ENCODE measurements at places on chromosomes 11 and 22.

DNA sequence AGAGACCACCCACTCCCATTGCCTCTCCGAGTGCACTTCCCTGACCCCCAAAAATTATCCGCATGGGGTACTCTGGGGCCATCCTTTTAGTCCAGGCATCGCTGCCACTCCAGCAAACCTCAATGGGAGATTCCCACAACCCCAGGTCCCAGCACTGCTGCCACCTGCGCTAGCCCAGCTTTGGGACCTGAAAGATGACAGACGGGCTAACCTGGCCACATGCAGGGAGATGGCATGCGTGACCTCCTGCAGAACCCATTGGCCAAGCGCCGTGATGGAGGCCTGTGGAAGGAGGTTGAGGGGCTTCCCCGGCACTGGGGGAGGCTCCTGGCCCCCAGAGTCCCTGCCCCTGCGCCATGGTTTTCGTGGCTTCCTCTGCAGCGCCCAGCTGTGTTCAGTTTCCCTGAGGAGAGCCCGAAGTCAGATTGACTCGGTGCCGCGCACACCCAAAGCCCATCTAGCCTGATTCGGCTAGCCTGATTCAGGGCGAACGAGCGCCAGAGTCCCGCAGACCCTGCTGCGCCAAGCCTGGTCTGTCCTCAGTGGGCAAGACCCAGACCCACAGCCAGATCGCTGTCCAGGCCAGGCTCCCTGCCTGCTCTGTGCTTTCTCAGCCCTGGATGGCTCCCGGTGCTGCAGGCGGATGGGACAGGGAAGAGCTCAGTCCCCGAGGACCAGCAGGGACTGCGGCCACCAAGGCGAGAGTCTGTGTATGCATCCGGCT lies 751 bp upstream of the WNT7B start:
- no peak for DNase-seq

GRCh38 chr22:49954991-49955580 lies 5.5 kb upstream of the PIM3 start:
- no peak for DNase-seq

DNA sequence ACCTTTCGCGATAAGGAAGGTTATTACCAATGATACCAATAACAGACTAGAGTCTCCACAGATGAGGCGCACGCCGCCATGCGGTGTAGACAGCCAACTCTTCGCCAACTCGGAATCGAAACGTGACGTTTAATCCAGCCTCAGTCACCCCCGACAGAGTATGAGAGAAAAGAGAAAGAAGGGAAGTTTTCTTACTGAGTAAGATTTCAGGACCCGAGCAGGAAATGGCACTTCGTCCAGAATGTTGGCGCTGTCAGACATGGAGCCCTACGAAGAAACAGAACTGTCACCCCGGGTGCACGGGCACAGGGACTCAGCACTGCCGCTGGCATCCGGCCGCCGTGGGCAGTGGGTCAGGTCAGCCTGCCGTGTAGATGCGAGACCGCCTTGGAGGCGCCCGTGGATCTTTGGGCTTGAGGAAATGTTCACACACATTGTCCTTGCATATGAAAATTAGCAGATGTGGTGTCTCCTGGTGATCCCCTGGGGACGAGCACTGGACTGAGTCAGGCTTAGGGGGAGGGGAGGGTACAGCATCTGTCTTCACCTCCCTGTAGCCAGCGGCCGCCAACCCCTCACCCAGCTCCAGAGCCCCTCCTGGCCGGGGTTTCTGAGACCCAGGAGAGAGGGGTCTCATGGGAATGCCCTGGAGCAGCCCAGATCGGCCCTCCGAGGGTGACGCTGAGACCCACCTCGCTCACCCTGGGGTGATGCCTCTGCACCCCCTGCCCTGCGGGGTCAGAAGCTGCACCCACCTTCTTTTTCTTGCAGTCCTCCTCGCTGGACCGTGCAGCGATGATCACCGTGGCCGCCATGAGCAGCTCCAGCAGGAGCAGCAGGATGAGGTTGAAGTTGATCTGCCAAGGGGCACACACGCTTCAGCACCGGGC lies 8.3 kb downstream of the MLC1 start:
- DNase-seq, result no peak

- no peak for DNase-seq
Measured at GRCh38 chr11:115874843-115875242, 370.6 kb upstream of the CADM1 start.

DNA sequence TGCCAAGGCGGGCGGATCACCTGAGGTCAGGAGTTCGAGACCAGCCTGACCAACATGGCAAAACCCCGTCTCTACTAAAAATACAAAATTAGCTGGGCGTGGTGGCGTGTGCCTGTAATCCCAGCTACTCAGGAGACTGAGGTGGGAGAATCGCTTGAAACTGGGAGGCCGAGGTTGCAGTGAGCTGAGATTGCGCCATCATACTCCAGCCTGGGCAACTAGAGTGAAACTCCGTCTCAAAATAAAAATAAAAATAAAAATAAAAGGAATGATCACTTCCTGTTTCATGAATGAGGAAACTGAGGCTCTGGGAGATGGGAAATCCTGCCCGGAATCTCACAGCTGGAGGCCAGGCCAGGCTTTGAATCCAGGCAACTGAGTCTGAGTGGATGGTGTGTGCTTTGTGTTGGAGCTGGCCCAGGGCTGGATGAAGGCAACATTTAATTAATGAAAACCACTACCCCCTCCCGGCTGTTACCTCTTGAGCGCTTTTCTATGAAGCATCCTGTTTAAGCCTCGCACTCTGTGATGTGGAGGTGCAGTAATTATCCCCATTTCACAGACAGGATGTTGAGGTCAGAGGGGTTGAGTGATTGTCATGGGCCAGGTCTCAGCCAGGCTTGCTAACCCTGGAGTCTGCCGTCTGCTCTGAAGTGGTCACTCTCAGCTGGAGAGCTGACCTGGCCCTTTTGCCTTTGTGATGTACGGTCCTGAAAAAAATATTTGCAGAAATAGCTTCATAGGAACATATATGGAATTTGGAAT lies 27.8 kb downstream of the LRP5 start:
- DNase-seq, result no peak

DNA sequence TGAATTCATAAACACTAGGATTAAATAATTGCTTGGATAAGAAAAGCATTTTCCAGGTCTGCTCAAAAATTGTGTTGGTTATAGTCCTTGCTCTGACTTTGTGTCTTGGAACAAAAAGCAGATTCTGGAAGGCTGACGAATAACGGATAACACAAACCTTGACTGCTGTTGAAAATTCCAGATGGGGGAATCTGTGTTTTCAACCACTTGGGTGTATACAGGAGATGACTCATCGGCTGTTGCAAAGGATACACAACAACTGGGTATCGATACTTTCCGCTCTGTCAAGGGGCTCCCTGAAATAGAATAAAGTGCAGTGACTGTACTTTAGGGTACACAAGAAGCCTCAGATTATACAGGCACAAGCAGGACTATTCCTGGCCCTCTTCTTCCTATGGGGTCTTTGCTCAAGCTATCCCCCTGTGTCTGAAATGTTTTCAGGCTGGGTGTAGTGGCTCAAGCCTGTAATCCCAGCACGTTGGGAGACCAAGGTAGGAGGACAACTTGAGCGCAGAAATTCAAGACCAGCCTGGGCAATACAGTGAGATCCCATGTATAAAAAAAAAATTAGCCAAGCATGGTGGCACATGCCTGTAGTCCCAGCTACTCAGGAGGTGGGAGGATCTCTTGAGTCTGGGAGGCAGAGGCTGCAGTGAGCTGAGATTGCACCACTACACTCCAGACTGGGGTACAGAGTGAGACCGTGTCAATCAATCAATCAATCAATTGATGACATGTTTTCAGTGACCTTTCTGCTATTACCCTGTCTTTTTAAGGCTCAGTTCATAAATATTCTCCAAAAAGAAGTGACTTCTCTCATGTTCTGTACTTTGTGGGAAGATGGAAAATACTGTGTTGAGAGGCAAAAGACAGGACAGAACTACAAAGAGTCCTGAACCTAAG lies 48.6 kb upstream of the UCP3 start:
- DNase-seq, result no peak

GRCh38 chr11:1062075-1062820 lies 12.4 kb upstream of the MUC2 start:
- no peak for DNase-seq

- no peak for DNase-seq
Measured at GRCh38 chr11:114162719-114163123, 103.2 kb downstream of the ZBTB16 start.

DNA sequence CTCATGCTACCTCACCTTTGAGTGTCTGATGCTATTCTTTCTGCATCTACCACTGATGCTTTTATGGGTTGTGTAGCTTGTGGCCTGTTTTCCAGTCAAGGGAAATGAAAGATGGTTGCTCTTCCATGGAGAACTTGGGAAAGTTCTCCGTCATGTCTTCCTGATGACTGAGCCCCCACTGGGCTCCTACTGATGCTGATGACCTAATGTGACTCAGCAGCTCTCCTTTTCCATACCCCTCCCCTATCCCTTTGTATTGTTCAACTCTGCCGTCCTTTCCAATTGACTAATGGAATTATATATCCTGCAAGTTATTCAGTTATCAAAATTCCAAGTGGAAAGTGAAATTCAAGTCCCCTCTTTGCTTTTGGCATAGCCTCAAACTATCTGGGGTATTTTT lies 44.7 kb downstream of the REXO2 start:
- DNase-seq, result no peak

- no peak for DNase-seq
Measured at GRCh38 chr11:112777283-112777751, 183.9 kb upstream of the NCAM1 start.

All from activated naive CD8-positive, alpha-beta T cell treated with anti-CD3 and anti-CD28 coated beads, Interleukin-2, amount 10 ng/mL, durations not matched to agents 7 days and 5 days (primary cell).